ENCODE measurements at places on chromosomes 13 and 19.

- no peak for DNase-seq
These were observed 21.5 kb upstream of the GSX1 start for GRCh38 chr13:27770809-27771208.

DNA sequence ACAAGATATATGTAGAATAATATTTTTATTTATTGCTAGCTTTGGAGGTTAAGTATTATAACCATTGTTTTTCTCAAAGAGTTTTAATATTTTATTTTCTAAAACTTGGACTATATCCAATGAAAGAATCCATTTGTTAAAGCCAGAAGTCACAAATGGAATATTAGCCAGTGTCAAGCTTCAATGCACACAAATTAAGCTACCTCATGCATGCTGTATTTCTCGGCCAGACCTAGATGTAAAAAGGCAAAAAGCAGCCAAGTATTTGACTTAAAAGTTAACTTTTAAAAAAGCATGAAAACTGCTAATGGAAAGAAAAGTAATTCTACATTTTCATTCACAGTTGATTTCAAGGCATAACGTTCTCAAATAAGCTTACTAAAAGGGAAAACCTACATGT, 160.0 kb upstream of the ATXN8OS start:
- DNase-seq: no peak

GRCh38 chr19:45144431-45145269, 16.1 kb downstream of the NKPD1 start:
- no peak for DNase-seq

DNA sequence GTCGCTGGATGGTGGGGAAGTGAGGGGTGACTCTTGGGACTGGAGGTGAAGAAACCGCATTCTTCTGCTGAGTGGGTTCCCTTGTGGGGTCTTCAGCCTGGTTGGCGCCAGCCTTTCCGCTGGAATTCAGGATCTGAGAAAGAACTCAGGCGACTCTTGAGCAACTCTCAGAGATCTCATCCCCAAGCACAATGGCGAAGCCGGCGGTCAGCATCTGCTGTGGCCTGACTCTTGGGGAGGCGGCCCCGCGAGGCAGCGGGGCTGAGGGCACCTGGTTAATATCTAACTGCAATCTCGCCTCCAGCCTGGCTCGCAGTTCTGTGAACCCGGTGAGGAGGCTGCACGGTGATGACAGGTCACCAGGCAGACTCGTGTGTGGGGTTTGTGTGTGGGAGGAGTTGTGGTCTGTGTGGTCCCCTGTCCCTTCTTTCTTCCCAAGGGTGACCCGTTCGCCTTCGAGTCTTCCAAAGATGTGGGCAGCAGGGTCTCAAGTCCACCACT, 883 bp downstream of the ZNF441 start:
- no peak for DNase-seq

GRCh38 chr19:1481224-1481892, 2.3 kb upstream of the C19orf25 start:
- DNase-seq: no peak

- DNase-seq: no peak
These were observed 35.2 kb downstream of the ADPRHL1 start for GRCh38 chr13:113417836-113418721.

DNA sequence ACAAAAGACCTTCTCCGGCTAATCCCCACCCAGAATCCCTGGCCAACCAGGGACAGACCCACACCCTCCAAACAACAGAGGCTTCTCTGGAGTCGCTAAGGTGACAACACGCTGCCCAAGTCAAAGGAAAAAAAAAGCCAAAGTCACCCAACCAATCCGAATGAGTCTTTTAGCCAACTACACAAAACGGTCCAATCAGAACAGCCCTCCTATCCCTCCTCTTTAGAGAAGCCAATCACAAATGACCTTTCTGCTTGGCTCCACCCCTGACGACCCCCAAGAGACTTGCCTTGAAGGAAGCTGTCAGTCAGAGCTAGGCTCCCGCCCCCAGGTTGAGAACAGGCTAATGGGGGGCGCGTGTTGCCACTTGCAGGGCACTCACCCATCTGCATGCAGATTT, 6.6 kb upstream of the FBXW9 start:
- no peak for DNase-seq

- DNase-seq: no peak
These were observed 215.9 kb upstream of the SOX21 start for GRCh38 chr13:94928127-94928775.

DNA sequence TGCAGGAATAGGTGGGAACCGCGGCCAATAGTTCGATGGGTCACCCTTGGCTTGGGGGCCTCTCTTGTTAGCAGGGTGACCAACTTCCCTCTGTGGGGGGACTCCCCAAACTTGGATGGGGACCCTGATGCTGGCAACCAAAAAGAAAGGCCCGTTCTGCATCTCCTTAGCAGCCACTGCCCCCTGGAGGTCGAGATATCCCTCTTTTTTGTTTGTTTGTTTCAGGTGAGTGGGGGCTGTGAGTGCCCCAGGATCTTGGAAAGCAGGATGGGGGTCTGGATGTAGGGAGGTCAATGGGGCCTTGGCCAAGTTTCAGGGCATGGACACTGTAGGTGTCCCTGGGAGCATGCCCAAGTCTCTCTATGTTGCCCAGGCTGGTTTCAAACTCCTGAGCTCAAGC, 7.7 kb upstream of the CRTC1 start:
- DNase-seq: no peak

DNA sequence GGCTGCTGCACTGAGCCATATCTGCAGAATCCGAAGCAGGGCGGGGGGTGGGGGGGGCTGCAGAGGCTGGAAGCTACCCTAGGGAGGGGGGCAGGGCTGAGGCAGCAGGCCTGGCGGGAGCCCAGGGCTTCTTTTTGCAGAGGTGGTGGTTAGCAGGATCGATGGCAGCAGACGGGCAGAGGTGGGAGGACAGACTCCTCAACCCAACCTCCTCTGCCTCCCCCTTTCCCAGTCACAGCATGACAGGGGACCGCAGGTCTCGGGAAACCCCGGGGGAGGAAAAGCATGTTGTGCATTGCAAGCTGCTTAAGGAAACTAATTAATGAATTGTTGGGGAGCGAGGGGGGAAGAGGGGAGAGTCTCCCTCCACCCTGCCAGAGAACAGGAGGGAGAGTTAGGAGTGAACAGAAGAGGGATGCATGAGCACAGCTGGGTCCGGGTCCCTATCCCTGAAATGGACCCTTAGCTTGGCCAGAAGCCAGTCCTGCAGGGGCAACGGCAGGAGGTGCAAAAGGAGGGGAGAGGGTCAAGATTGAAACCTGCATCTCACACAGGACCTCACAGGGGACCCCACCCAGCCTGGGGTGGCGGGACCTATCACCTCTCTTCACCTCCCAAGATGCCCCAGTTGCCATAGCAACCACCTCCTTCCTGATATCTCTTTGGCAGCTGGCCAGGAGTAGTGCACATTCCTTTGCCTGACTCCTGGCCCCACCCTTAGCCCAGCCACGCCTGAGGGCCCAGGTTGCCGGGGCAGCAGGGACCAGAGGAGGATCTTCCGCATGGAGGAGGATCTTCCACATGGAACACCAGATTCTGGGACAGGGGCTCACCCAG, 1.8 kb downstream of the FXYD7 start:
- DNase-seq: no peak

DNA sequence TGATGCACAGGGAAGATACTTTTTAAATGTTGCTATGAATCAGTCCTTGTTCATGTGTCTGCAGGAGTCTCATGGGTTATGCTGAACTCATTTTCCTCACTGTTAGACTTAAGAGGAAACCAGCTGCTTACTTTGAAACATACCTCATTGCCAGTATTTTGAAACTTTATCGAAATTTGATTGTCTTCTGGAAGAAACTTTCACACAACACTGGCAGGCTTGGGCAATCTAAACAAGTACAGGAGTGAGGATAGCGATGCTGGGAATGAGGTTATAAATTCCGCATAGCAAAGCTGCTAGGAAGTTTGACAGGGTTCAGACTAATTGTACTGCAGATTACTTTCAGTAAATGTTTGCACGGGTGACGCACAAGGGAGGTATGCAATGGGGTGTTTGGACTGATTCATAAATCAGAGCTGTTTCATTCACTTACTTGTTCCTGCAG, 245.7 kb downstream of the DNAJC15 start:
- peak; percentile 88 for DNase-seq

DNA sequence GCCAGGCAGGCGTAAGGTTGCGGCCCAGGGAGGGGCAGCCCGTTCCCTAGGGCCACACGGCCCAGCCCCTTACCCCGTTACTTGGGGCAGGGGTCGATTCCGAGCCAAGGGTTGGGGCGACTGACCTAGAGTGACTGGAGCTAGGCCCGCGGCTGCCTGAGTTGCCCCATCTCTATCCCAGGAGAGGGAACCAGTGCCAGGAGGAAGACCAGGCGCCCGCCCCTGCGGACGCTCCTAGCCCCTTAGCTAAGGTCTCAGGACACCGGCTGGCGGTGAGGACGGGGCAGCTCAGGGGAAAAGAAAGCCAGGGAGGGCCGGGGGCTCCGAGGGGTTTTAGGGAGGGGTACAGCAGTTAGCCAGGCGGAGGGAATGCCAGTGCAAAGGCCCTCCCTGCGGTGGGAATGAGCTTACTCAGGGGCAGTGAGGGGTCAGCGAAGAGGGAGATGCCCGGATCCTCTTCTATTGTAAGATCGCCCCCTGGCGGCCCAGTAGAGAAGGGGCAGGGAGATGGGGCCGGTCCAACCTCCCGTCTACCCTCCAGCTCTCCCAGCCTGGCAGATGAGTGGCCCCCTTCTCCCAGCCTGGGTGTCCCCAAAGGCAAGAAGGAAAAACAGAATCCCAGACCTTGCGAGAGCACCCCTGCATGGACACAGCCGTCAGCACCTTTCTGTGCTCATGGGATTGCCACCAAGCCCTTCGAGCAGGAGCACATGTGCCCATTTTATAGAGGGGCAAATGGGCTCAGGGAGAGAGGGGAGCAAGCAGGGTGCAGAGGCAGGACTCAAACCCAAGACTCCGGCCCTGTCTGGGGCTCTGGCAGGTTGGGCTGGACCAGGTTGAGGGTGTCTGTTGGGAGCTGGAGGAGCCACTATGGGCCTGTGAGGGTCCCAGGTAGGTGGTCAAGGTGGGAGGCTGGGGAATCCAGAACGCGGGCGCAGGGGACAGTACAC, 16.3 kb downstream of the CILP2 start:
- DNase-seq: no peak

- no peak for DNase-seq
These were observed 138.1 kb downstream of the LACC1 start for GRCh38 chr13:44017756-44018309.

- DNase-seq: no peak
These were observed 163.7 kb downstream of the URI1 start for GRCh38 chr19:30105727-30106126.

- DNase-seq: no peak
These were observed 112.1 kb downstream of the ZIC5 start for GRCh38 chr13:99859178-99860177.

DNA sequence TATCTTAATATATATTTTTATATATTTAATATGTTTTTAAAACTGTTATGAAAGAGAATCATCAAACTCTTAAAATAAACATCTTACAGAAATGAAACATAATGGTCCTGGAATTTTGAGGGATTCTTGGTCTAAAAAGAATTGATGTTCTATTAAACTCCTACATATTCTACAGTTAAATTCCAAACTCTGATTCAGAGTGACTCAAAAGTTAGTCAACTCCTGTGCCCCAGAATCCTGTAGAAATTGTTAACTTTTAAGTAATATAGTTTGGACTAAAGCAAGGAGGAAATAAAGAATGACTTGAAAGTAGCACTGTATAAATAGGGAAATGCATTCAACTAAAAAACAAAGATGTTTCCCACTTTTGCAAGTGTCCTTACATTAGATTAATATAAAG, 47.7 kb downstream of the FNDC3A start:
- DNase-seq: peak; percentile 70

DNA sequence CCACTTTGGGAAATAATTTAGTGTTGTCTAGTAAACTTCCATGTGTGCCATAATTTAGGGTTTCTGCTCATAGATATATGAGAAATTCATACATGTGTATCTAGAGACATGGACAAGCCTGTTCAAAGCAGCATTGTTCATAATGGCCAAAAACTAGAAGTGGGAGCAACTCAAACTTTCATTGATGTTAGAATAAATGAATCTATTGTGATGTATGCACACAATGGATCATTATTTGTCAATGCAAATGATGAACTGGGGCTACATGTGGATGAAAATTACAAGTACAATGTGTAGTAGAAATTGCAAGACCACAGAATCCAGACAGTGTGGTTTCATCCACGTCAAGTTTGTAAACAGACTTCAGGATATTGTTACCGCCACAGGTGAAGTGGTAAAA, 284.7 kb downstream of the SLC7A1 start:
- DNase-seq: no peak

- DNase-seq: no peak
These were observed 612.1 kb downstream of the TBC1D4 start for GRCh38 chr13:74869846-74870245.

DNA sequence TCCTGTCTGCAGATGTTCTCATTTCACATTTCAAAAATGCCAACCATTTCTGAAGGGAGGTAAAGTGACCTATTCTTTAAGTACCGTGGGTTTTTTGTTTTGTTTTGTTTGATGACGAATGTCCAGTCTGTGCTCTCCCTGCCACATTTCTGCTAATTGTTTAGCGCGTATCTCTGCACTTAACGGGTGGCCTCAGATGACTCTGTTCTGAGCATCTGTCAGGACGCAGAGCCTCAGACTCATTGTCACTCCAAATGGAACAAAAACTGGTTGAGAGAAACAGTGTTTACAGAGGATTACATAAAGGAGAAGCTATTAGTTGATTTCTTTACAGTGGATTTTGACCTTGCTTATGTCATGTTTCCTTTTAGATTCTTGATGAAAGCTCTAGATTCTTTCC, 23.7 kb downstream of the TPP2 start:
- no peak for DNase-seq

DNA sequence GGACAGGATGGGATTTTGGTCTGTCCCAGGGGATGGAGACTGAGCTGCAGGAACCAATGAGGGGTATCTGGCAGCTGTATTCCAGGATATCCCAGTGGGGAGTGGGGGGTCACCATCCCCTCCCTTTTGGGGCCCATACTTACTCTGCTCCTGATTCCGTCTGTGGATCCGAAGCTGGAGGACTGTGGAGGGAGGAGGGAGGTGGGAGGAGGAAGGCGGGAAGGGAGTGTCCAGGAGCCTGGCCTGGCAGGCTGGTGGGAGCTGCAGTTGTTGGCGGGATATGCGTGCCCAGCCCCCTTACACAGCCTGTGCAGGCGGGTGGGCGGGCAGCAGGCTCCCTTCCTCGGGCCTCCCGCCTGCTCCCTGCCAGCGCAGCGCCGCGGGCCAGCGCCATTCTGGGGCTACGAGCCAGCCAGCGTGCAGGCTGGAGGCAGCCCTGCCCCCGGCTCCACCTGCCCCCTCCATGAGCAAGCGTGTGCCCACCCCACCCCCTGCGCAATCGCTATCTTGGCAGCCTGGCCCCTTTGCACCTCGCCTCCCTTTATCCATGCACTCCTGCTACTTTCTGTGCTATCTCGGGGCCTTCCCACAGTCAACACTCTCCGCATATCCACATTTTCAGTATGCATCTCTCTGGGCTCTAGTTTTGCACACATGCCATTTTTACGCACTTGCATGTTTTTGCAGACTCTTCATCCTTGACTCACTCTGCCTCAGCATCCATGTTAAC, 2.8 kb downstream of the MAMSTR start:
- DNase-seq: no peak

GRCh38 chr13:79736356-79736755, 255.4 kb downstream of the NDFIP2 start:
- DNase-seq: no peak

All from non-pigmented ciliary epithelial cell (primary cell).